ENCODE measurements at places on chromosomes 7 and 10.

GRCh38 chr7:109751241-109751640, 1181.6 kb downstream of the DNAJB9 start:
- DNase-seq, result no peak

GRCh38 chr10:661597-662222, 27.8 kb downstream of the DIP2C start:
- no peak for DNase-seq

- no peak for DNase-seq
These were observed 194.9 kb downstream of the SKIDA1 start for GRCh38 chr10:21330628-21331020.

- DNase-seq, result no peak
These were observed 32.3 kb downstream of the AHCYL2 start for GRCh38 chr7:129257168-129257567.

DNA sequence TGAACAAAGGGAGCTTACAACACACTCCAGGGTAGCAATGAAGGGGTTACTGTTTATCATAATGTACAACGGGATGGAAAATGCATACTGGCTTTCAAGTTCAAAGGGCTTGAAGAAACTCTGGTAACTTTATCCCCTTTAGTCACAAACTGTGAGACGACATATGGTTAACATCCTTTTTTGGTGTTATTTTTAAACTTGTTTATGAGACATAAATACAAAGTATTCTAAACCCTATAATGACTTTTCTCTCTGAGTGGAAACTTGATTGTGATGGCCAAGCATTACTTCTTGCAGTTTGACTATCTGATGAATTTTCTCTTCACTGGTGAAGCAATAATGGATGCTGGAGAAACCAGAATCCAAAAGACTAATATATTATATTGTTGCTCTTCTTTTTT, 62.0 kb upstream of the SEMA3A start:
- DNase-seq, result no peak

GRCh38 chr10:59265141-59265540, 88.7 kb downstream of the PHYHIPL start:
- DNase-seq, result no peak

DNA sequence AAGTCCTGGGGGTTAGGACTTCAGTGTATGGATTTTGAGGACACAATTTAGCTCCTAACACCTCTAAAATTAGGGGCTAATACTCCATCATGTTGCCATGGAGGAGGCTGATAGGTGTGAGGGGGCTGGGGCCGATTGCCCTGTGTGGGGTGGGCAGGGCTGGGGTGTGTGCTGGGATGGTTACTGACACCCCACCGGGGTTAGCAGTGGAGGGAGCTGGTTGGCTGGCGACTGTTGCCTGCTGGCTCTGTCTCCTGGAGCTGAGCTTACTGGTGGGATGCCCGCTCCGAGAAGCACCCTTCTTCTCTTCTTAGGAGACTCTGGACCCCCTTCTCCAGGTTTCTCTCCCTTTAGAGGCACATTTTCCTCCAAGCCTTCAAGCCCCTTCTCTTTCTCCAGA, 22.2 kb upstream of the SH2D4B start:
- DNase-seq, result no peak

DNA sequence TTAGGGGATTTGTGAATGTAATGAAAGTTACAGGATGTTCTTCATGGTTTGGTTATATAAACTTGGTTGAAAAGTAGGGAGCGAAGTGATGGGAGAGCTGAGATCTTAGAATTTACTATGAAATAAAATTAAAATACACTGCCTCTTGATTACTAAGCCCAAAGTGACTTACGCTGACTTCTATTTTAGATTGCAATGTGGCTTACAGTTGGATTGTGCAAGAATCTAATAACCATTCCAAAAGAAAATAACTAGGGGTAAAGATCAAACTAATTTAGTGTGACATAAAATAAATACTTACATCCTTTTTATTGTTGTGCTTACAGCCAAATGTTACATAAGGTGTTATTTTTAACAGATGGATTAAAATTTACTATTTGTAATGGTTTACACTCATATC, 15.3 kb downstream of the WNT16 start:
- DNase-seq, result no peak

GRCh38 chr7:117937049-117937752, 64.0 kb upstream of the CTTNBP2 start:
- no peak for DNase-seq

DNA sequence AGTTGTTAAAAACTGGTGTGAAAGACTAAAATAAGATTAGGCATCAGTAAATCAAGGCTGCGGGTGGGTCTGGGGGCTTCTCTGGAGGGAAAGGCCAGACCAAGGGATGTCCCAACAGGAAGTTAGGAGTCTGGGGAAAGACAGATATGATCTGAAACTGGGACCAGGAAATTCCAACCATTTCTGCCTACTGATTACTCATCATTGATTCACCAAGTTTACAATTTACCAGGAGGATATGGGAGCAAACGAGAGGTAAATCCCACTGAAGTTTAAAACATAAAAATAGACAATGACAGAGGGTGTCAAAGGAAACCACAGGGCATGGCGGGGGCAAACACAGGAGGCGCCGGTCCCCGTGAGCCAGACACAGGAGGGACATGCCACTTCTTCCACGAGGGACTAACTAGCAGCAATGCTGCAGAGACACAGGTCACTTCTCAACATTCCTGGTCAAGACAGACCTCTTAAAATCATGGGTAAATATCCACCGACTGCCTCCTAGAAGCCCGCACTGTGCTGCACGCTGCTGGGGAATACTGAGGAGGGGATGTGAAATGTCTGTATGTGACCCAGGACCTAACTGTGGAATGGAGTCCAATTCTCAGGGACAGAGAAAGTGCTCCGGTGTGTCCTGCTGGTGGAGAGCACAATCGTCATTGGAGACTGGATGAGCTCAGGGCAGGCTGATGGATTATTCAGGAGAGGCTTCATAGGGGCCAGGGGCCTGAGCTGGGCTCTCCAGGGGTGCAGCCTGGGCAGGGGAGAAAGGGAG, 153.4 kb upstream of the KLF14 start:
- DNase-seq, result no peak

GRCh38 chr7:96349572-96349971, 27.7 kb upstream of the SLC25A13 start:
- DNase-seq, result no peak

GRCh38 chr10:32650246-32650655, 204.3 kb downstream of the CCDC7 start:
- DNase-seq, result no peak

GRCh38 chr10:28869606-28870201, 192.4 kb downstream of the BAMBI start:
- no peak for DNase-seq

GRCh38 chr10:19930936-19931893, 115.0 kb downstream of the PLXDC2 start:
- no peak for DNase-seq

GRCh38 chr7:46099076-46099475, 178.0 kb upstream of the IGFBP3 start:
- DNase-seq, result no peak

DNA sequence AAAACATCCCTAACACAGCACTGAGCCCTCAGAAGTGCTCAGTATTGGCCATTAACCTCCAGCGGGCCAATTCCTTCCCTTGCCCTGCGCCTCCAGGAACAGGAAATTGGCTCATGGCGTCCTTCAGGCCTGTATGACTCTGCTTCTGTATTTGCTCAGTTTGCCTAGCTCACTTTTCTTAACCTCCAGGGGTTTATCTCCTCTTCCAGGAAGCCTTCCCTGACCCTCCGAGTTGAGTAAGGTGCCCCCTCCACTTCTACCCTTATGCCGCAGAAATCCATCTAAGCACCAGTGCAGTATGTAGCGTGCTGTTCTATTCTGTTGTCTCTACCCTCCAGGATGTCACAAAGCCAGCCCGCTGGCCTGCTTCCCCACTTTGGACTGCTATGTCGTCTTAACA, 1.1 kb upstream of the SFXN4 start:
- DNase-seq, result no peak

- DNase-seq, result no peak
These were observed 380.3 kb downstream of the TCERG1L start for GRCh38 chr10:130931256-130931655.

DNA sequence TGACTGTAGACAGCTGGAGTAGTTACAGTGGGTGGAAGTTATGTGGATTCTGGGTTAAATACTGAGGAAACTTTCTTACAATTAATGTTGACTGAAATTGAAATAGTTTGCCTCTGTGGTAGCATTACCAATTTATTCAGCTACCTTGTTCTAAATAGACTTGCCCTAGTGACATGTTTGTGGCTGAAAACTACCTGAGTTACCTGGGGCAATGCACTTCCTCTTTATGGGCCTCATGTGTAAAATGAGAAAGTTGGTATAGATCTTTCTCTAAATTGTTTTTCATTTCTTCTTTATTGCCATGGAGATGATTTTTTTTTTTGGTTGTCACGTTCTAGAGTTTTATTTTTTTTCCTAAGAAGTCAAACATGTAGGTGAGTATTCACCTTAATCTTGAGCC, 252.7 kb upstream of the CDC14C start:
- DNase-seq, result no peak

- no peak for DNase-seq
These were observed 3.4 kb downstream of the BNIP3 start for GRCh38 chr10:131978366-131978765.

DNA sequence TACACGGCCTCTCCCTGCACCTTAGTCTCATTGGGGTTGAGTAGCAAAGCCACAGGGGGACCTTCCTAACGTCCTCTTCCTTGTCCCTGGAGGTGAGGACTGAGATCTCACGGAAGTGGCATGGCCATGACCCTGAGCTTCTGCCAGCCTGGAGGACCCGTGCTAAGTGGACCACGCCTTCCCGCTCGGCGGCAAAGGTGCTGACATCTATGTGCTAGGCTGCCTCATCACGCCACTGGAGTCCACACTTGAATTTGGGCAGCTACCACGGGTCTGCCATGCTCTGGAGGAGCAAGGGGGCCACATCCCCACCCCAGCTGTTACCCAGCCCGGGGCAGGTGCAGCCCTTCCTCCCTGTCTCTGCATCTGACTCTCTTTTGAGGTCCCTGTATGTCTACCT, 15.3 kb downstream of the GHRHR start:
- DNase-seq, result no peak

- no peak for DNase-seq
These were observed 135.7 kb downstream of the MAGI2 start for GRCh38 chr7:79317728-79318127.

- no peak for DNase-seq
These were observed 98.7 kb upstream of the DNAJB6 start for GRCh38 chr7:157238087-157238486.

DNA sequence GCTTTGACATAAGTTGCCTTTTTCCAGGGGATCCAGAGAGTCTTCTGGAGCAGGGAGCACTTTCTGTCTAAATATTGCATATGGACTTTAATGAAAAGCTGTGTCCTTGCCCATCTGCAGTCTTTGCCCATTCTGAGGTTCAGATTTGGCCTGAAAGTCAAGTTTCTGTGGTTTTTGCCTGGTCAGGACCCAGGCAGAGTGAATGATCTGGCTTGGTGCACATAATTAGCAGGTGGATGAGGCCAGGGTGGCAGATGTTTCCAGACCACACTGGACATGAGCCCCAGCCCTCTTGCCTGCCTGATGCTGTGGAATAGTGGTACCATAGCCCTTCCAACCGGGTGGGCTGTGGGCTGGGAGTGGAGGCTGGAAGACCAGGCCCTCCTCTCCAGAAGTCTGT, 11.0 kb downstream of the HECW1 start:
- DNase-seq, result no peak

DNA sequence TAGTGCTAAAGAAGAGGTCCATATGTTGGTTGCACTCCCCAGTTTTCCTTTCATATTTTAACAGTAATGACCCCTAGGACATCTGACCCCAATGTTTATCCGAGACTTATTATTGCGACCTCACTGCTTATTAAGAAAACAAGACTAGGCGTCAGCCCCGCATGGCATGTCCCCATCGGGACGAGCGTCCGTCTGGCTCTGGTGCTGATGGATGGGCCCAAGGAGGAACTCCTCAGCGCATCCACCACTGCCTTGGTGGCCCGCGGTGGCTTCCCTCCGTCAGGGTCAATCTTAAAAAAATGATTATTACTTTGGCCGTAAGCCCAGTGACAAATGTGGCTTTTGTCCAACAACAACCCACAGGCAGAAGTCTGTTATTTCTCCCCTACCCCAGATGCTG, 40.1 kb upstream of the CXCL12 start:
- no peak for DNase-seq

- DNase-seq, result peak; percentile 29
These were observed 634 bp downstream of the EZH2 start for GRCh38 chr7:148883266-148884048.

DNA sequence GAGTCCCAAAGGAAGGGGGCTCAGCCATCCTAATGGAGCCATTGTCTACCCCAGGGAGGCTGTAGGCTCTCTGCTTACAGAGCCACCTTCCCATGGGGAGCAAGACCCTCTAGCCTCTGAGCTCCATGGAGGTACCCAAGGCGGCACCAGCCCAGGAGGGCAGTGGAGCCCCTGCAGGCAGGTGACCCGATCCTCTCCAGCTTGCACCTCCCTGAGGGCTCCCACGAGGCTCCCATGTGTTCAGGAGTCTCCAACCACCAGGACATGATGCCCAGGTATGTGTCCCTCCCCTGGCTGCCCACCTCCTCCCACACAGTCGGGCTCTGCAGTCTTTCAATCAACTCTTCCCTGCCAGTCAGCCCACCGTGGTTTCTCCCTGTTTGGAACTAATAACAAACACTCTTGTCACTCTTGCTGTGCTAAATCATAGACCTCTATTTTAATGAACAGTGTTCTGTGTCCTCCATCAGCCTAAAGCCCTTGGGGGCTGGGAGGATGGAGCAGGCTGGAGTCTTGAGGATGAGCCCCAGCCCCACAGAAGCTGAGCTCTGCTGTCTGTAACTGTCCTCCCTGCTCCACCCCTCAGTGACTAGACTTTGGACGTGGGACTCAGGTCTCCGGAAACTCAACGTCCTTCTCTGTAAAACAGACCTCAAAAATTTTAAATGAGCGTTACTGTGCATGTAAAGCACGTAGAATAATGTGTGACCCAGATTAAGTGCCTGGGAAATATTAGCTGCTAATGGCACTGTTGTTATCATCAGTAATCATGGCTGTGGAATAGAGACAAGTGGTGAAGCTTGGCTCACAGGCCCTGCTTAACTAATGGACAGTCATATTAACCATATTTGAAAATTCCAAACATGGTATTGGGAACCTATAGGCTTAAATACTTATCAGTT, 298.9 kb downstream of the WDR37 start:
- DNase-seq, result no peak

- DNase-seq, result peak; percentile 18
These were observed 198.9 kb downstream of the REEP3 start for GRCh38 chr10:63720072-63720537.

GRCh38 chr10:15943426-15943825, 83.1 kb upstream of the MINDY3 start:
- DNase-seq, result no peak

- no peak for DNase-seq
These were observed 108.5 kb upstream of the TMEM168 start for GRCh38 chr7:112898432-112899290.

DNA sequence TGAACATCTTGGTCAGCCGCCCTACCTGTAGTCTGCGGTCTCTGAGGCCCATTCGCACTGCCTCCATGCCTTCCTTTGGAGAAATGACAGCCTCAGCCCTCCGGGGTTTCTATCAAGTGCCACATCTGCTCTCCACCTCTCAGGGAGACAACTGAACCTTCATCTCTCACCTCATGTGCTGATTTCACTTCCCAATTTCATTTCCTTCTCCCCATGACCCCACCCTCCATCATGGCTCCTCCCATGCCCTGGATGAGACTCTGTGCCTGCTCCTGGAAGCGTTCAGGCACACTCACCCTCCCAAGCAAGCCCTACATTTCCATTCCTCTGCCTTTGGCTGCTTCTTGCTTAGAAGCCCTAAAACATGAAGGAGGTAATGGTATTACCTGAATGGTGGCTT, 7.8 kb upstream of the SCD start:
- DNase-seq, result no peak
